Activated CD4-positive, alpha-beta memory T cell treated with anti-CD3 and anti-CD28 coated beads, Interleukin-2, amount 10 ng/mL, durations not matched to agents 7 days and 5 days (primary cell): ENCODE measurements at places on chromosomes 16 and 17.
A peak's percentile ranks its signal among the peaks of the same experiment; 100 is the strongest.

DNA sequence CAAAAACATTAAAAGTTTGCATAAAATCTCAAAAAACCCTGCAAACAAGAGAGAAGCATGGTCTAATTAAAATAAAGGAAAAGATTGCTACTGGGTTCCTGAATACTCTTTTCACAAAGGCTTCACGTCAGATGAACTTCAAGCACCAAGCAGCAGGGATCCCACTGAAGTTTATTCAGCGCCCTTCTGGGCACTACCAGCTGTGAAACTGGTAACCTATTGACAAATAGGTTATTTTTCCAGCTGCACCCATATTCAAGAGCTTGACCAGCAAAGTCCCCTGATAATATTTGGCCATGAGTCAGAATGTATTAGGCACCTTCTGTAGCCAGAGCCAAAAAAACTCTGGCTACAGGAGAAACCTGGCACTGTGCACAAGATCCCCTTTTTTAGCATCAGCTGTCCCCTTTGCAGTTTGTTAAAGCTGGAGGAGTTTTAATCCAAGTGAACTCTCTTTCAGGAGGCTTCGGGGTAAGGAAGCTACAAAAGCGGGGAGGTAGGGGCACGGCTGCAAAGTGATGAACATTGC, 60.3 kb downstream of the GRIN2A start:
- DNase-seq, result no peak

DNA sequence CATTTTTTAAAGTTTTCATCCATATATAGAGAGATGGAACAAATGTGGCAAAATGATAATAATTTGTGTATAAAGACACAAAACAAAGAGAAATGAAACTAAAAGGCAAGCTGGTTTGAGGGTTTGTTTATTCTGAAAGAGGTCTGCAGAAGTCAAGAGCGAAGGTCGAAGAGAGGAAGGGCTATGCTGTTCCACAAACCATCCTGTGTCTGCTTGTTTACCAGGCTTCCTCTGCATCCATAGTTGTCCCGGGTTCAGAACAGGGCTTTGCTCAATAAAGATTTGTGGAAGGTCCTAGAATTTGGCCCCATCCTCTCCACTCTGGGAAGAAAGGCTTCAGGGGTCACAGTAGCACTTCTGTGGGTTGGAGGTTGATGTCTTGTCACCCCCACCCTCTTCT, 2.4 kb upstream of the MARVELD3 start:
- DNase-seq, result no peak

- no peak for DNase-seq
These were observed 105.1 kb downstream of the CHD9 start for GRCh38 chr16:53159781-53160436.

DNA sequence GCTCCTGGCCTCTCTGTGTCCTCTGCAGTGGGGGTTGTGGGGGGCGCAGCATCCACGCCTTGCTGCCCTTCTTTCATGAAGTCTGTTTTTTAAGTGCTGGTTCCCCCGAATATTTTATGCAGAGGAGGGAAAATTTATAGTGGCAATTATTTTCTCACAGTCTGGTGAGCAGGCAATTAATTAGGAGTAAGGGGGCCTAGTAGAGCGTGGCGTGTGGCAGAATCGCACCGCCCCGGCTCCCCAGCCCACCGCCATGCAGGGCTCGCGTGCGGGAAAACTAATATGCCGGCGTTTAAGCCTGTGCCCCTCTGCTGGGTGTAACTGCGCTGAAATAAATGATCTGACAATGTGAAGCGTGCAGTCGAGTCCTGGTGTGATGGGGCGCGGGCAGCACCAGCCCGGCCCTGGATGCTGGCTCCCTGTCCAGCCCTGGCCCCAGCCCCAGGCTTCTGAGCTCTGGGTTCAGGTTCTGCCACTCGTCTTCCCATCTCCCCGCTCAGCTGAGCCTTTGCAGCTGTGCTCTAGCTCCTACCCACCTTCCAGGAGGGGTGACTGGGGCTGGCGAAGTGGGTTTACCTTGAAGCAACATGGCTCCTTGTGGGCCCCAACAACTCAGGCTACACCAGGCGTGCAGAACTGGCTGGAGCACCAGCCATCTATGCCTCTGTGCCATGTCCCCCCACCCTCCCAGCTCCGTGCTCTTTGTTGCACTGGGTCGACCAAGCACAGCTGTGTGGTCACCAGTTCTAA, 13.8 kb downstream of the ENGASE start:
- DNase-seq, result no peak

DNA sequence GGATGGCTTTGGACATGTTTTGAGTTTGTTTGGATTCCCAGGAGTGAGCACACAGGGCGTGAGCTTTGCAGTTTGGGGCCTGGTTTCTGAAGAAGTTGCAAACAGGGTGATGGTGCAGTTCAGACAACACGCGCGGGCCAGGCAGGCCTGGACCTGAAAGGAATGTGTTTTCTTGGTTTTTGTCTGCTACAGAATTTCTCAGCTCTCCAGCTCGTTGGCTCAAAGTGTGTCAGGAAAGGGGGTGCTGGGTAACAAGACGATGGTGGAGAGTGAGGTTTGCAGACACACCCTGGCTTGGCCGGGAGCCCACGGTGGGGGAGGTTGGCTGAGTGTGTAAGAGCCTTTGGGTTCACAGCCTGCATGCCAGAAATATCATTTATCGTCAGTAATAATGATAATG, 82.3 kb downstream of the CMIP start:
- DNase-seq, result no peak

DNA sequence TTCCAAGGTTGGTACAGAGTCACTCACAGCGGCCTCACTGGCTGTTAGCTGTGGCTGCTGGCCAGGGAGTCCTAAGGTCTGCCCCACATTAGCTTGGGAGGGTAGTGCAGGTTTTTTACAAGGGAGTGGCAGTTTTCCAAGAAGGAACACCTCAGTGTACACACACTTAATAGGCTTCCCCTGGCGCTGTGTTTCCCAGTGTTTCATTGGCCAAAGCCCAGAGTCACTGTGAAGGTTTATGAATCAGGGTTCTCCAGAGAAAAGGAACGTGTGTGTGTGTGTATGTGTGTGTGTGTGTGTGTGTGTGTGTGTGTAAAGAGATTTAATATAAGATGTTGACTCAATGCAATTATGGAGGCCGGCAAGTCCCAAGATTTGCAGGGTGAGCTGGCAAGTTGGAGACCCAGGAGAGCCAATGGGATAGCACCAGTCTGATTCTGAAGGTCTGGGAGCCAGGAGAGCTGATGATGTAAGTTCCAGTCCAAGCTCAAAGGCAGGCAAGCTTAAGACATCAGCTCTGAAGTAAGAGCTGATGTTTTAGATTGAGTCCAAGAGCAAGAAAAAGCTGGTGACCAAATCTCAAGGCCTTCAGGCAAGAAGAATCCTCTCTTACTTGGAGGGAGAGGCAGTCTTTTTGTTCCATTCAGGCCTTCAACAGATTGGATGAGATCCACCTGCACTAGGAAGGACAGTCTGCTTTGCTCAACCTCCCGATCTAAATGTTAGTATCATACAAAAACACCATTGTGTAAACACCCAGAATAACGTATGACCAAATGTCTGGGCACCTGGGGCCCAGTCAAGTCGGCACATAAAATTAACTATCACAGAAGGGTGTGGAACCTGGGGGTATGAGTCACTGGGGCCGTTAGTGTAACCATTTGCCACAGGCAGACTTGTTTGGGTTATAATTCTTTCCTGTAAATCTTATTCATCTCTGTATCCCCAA, 206.8 kb downstream of the PRKCA start:
- peak; percentile 68 for DNase-seq

GRCh38 chr16:73000020-73000906, 47.7 kb downstream of the ZFHX3 start:
- no peak for DNase-seq
